ENCODE measurements at places on chromosomes 16 and 17. TPM values are rescaled to one million over a fixed set of nuclear protein-coding genes. Genes with fewer than 3 reads are reported as not detected.

Gene DNAH2
- total RNA-seq = under 0.01 TPM

Gene ST6GALNAC1
- total RNA-seq = 4.0 TPM

Gene NRN1L
- not detected for total RNA-seq

Gene TBC1D3G
- not detected for total RNA-seq

Gene KCNH4
- under 0.01 TPM for total RNA-seq

Gene CA5A
- under 0.01 TPM for total RNA-seq

Gene MT4
- not detected for total RNA-seq

Gene OTOP2
- total RNA-seq = not detected
